ENCODE measurements at places on chromosomes 6 and 20.
A peak's percentile ranks its signal among the peaks of the same experiment; 100 is the strongest.

DNA sequence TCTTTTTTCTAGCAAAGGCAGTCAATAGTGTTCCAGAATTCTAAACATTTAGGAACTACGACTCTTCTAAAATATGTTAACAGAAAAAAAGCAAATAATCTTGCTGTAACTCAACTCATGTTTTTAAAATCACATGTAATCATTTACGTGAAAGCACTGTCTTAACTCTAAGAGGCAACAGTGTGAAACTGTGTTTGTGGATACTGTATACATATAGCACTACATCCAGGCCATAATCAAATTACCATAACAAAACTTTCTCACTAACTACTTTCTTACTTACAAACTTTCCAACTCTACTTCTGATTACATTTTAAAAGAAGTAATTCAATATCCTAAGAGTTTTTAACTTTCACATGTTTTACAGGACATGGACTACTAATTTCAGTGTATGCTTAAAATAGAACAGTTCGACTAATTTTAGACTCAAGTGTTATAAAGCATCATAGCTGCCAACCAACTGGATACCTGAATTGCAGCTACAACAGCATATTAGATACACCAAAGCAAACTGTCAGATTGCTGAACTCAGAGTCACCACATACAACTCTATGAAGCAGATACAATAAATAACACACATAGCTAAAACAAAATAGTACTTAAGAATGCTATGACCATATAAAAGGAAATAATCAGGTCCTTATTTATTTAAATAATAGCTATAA, 121.6 kb upstream of the BEND6 start:
- DNase-seq, result no peak

DNA sequence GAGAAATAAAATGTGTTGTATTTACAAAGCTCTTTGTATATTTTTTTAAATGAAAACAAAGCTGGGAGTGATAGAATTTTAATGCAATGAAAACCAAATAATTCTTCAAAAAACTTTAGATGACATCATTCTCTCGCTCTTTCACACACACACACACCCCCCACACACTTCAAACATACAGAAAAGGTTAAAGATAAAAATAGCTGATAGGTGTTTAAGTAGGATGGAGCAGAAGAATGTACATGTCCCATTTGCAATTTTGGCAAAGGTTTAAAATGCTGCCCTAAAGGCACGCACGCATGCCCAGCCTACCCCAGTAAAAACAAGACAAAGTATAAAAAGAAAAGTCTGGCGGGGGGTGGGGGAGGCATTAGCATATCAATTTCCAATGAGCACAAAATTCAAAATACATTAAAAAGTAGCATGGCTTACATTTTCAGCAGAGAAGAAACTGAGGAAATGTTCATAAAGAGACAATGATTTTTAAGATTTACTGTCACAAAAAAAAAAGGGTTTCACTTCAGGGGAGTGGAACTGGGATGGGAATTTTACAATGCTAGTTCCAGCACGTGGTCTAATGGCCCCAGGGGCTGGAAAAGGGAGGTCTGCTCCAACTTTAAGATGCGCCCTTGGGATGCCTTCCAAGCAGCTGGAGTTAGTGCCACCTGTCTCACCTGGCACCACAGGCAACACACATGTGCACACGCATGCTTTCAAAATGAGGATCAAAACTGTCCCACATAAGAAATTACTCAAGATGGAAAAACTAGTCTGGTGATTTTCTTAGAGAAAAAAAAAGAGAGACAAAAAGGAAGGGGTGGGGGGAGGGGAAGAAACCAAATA, 55.1 kb upstream of the NFATC2 start:
- no peak for DNase-seq

- no peak for DNase-seq
Measured at GRCh38 chr6:73231986-73232391, 6.7 kb upstream of the KHDC1L start.

DNA sequence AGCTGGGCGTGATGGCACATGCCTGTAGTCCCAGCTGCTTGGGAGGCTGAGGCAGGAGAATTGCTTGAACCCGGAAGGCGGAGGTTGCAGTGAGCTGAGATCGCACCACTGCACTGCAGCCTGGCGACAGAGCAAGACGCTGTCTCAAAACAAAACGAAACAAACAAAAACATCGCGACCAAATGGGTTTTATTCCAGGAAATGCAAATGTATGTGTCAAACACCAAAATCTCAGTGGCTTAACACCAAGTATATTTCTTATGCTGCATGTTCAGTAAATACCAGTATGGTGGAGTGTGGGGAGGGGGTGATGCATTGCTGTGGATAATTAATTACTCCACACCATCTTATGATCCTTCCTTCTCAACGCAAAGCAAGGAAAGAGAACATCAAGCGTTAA, 28.1 kb downstream of the ACTR5 start:
- no peak for DNase-seq

- DNase-seq, result no peak
Measured at GRCh38 chr6:157693867-157694266, 129.2 kb upstream of the SNX9 start.

- peak; percentile 48 for DNase-seq
Measured at GRCh38 chr6:90256698-90257485, 39.8 kb downstream of the BACH2 start.

GRCh38 chr20:11344939-11345338, 572.8 kb upstream of the BTBD3 start:
- DNase-seq, result no peak

DNA sequence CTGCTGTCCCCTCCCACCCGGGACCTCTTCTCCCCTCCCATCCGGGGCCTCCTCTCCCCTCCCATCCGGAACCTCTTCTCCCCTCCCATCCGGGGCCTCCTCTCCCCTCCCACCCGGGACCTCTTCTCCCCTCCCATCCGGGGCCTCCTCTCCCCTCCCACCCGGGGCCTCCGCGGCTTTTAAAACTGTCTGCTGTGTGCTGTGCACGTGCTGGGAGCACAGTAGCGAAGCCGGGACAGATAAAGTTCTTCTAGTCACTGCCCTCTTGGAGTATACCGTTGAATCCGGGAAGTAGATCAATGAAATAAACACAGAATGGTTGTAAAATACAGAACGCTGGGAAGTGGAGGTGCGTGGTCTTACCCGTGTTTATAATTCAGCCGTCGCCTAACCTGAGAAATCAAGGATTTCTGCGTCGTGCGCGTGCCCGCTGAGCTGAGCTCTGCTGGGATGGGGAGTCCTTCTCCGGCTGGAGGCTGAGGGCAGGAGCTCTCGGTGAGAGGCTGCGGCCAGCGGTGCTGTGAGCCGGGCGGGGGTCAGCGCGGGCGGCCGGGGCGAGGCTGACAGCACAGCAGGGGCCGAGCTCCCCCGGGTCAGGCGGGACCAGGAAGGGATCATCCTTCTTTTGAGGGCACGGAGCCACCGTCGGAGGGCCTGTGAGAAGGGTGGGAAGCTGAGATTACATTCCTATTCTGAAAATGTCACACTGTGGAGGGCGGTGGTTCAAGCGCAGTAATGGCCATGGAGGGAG, 19.6 kb upstream of the KIF25 start:
- DNase-seq, result no peak

DNA sequence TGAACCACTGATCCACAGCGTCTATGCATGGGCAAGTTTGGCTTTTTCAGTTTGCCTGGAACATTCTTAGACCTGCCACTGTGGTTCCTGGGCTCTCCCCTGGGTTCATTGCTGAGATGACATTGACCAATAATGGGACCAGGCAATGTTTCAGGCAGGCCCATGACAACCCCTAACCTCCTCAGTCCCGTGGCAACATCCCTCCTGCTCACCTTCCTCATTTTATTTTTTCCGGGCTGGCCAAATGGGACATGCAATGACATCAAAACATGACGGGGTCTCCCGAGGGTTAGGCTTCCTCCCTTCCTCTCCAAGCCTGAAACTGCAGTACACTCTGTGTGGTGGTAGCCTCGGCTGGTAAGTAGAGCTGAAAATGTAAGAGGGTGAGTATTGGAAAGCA, 234.0 kb upstream of the RREB1 start:
- DNase-seq, result no peak
